ENCODE measurements at places on chromosomes 3 and 15. TPM values are rescaled to one million over a fixed set of nuclear protein-coding genes. Genes with fewer than 3 reads are reported as not detected.

GRCh38 chr3:184970186-184970585 is 158.2 kb downstream of the VPS8 start:
- DNase-seq: no peak

GRCh38 chr15:54979964-54980363 is 216.8 kb downstream of the RSL24D1 start:
- DNase-seq: no peak

The NPRL2 gene
- total RNA-seq: 16.4 TPM

GRCh38 chr3:12658593-12659058 is 5.3 kb downstream of the RAF1 start:
- no peak for DNase-seq

The HRG gene
- total RNA-seq: not detected

The TRIM71 gene
- not detected for total RNA-seq

The ZNF280D gene
- total RNA-seq: 22.0 TPM

GRCh38 chr3:197205675-197206074 is 92.7 kb downstream of the DLG1 start:
- no peak for DNase-seq
